ENCODE measurements at places on chromosomes 16 and 17. TPM values are rescaled to one million over a fixed set of nuclear protein-coding genes. Genes with fewer than 3 reads are reported as not detected.

The HOXB1 gene
- not detected for total RNA-seq

DNA sequence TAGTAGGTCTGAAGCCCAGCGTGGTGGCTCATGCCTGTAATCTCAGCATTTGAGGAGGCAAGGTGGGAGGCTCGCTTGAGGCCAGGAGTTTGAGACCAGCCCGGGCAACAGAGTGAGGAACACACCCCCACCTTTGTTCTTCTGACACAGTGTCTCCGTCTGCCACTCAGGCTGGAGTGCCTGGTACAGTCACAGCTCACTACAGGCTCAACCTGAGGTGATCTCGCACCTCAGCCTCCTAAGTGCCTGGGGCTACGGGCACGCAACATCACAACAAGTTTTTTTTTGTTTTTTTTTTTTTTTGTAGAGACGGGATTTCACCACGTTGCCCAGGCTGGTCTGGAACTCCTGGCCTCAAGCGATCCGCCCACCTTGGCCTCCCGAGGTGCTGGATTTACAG lies 6.7 kb upstream of the TLCD3A start:
- no peak for DNase-seq

The SDR42E2 gene
- not detected for total RNA-seq

The GNGT2 gene
- total RNA-seq: 0.74 TPM

GRCh38 chr16:53952215-53953208 lies 248.6 kb downstream of the FTO start:
- no peak for DNase-seq

DNA sequence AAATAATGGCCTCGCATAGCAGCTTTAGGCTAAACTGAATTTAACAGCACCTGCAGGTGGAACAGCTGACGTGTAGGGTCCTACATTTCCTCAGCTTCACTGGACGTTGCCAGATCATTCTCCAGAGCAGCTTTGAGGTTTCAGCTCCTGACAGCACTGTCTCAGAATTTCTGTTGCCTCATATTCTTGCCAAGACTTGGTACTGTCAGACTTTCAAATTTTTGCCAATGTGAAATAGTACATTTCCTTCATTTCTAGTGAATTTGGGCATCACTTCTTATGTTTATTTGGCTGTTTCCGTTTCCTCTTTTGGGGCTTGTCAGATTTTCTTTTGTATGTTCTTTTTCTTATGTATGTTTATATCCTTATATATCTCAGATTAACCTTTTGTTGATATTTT lies 48.7 kb downstream of the MRTFB start:
- no peak for DNase-seq

DNA sequence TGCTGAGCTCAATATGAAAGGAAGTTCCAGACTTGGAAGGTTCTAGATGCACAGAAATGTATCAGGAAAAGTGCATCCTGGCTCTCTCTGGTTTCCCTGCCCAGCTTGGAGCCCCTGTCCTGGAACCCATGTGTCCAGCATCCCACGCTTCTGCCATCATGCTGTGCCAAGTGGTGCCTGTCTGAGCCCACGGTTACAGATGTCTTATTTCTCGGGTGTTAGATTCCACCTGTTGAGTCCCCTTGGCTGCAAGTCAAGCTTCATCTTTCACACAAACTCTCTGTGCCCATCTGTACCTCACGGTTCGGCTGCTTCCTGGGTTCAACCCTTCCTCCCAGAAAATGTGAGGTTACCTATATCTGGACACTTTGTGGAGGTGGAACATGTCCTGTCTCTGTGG lies 22.5 kb downstream of the OR1D5 start:
- DNase-seq: no peak

GRCh38 chr17:11880714-11881113 lies 116.6 kb downstream of the ZNF18 start:
- no peak for DNase-seq

GRCh38 chr17:4354862-4355514 lies 11.5 kb downstream of the UBE2G1 start:
- no peak for DNase-seq

DNA sequence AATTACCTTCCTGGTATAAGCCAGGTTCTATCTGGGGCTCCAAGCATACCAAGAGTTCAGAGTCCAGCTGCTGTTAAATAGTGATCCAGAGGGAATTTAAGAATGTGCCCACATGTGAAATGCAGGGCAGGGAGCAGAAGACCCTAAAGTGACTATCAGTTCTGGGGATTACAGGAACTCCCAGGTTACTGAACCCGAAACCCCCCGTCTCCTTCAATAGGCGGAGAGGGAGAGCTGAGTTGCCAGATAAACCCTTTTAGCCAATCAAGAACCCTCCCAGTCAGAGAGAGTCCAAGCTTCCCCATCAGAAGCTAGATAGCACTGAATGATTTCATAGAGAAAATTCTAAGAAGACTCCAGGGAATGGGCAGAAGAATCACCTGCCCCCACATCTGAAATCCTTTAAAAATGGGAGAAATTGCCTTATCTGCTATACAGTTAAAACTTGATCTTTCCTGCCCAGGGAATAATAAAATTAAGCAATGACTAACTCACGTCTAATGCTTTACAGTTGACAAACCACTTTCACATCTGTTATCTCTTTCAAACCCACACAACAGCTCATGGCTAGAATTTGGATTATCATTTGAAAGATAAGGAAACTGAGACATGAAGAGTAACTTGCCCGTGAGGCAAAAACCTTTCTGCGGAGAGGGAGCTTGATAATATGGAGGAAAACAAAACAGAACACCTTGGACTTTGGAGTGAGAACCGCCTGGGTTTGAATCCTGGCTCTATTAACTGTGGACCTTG lies 10.2 kb downstream of the NOG start:
- no peak for DNase-seq

The TAC4 gene
- not detected for total RNA-seq

GRCh38 chr17:70434536-70435490 lies 265.5 kb downstream of the KCNJ2 start:
- no peak for DNase-seq

DNA sequence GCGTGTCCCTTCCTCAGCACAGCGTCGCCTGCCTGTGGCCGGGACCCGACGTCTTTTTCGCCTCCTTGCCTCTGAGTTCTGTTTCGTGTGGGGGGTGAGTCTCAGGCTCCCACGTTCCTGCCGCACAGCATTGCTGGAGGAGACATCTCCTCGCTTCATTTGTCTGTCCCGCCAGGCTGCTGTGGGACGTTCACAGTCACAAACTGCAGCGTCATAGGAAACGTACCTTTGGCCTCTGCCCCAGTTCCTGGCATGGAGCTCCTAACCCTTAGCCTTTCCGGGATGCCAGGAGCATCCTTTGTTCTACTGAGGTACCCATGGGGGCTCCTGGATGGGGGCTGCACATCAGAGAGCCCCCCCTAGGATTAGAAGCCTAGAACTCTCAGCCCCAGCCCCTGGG lies 18.2 kb upstream of the CBFA2T3 start:
- DNase-seq: no peak

All from omental fat pad (tissue), 4 donors.